GM12865 (cell line): ENCODE measurements at places on chromosomes 16 and 17.

DNA sequence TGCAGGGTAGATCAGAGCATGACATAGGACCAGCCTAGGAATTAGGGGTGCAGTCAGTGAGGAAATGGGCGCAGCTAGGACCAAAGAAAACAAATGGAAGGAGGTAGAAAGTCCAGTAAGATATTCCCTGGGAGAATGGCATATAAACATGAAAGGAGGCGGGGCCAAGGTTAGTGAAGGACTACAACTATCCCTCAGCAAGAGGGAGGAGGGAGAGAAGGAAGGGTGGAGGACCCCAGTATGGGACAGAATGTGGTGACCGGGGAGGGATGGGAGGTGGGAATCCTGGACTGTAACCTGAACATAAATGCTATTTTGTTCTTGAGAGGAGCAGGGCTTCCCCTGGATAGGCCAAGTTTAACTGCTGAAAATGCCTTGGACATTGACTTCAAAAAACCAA, 22.8 kb downstream of the ITGB3 start:
- DNase-seq: no peak

DNA sequence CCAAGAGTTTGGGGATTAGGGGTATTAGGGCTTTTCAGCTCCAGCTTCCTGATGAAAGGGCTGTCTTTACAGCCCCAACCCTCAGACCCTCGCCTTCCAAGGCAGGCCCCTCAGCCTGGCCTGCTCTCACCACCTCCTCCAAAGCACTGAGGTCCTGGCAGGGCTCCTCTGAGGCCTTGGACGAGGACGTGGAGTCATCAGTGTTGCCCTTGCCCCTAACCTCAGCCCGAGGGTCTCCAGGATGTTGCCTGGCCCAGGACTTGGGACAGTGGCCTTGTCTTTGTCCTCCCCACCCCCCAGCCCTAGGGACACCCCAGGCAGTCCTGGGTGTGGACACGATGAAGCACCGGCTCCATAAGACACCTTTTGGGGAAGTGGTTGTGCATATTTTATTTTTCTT, 28.2 kb downstream of the B9D1 start:
- DNase-seq: no peak

GRCh38 chr17:80816241-80817103, 175.2 kb upstream of the CHMP6 start:
- DNase-seq: no peak

GRCh38 chr16:65608455-65608854, 486.6 kb upstream of the CDH11 start:
- DNase-seq: no peak

- peak; percentile 49 for DNase-seq
Observed at GRCh38 chr16:16033208-16033717, 83.8 kb downstream of the ABCC1 start.

- peak; percentile 26 for DNase-seq
Observed at GRCh38 chr16:69431948-69432468, 7.6 kb downstream of the CYB5B start.

GRCh38 chr17:32517982-32518381, 31.2 kb downstream of the CDK5R1 start:
- no peak for DNase-seq

DNA sequence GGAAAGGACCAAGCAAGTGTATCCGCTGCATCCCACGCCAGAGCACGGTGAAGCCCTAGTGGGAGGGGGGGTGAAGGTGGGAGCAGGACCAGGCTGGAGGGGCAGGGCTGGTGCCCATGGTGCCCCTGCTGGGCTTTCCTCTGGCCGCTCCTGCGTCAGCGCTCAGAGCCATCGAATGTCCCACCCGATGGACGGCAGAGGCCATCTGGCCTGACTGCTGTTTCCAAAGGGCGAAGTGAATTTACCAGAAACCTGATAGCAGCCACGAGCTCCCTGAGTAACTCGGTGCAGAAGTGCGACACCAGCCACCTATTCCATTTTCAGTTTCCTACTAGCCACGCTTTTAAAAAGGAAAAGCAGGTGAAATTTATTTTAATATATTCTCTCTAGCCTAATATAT, 203.6 kb upstream of the CIBAR2 start:
- no peak for DNase-seq

DNA sequence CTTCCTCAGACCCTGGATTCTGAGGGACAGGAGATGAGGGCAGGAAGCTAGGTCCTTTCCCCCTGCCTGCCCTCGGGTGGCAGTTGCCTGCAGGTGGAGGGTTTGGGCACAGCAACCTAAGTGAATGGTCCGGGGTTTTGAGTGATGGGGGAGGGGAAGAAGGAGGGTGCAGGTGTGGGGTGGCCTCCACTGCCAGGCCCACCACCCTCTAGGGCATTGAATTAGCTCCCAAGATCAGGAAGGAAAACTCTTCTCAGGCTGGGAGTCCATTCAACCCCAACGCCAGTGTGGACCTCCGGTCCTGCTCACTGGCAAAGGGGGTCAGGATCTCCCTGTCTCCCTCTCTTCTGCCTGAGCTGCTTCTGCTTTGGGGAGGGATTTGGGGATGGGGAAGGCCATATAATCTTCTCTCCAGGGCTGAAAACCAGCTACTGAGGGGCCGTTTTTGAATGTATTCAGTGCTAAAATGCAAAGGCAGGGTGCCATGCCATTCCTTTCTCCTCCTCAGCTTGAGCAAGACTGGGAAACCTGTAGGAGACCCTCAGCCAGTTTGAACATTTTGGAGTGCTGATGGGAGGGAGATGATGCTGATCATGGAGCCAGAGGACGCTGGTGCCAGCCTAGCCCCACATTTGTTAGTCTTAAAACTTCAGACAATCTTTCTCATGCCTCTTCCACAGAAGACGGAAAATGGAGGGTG, 18.8 kb downstream of the GRB7 start:
- DNase-seq: no peak

GRCh38 chr17:58575511-58575910, 61.1 kb upstream of the MTMR4 start:
- DNase-seq: peak; percentile 22

- DNase-seq: no peak
Observed at GRCh38 chr17:7710301-7710700, 5.3 kb downstream of the EFNB3 start.

DNA sequence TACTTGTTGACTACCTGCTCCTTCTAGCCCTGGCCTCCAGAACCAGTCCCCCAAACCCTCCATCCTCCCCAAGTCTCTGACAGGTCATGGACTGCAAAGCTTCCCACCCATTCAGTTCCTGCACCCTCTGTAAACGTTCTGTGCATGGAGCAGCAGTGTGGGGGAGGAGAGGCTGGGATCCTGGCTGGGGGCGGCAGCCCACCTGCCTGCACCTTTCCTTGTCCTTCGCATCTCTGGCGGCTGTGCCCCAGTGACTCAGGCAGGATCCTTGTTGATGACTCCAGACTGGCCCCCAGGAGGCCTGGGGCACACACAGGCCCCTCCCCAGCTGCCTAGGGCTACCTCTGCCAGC, 1.6 kb upstream of the PKMYT1 start:
- no peak for DNase-seq

GRCh38 chr17:81863123-81863675, 2.9 kb upstream of the P4HB start:
- DNase-seq: no peak

- DNase-seq: no peak
Observed at GRCh38 chr17:82844796-82845162, 5.0 kb upstream of the ZNF750 start.

GRCh38 chr17:47252209-47252608, 1.4 kb upstream of the ITGB3 start:
- no peak for DNase-seq

- DNase-seq: no peak
Observed at GRCh38 chr16:50354629-50355456, 13.9 kb downstream of the BRD7 start.

DNA sequence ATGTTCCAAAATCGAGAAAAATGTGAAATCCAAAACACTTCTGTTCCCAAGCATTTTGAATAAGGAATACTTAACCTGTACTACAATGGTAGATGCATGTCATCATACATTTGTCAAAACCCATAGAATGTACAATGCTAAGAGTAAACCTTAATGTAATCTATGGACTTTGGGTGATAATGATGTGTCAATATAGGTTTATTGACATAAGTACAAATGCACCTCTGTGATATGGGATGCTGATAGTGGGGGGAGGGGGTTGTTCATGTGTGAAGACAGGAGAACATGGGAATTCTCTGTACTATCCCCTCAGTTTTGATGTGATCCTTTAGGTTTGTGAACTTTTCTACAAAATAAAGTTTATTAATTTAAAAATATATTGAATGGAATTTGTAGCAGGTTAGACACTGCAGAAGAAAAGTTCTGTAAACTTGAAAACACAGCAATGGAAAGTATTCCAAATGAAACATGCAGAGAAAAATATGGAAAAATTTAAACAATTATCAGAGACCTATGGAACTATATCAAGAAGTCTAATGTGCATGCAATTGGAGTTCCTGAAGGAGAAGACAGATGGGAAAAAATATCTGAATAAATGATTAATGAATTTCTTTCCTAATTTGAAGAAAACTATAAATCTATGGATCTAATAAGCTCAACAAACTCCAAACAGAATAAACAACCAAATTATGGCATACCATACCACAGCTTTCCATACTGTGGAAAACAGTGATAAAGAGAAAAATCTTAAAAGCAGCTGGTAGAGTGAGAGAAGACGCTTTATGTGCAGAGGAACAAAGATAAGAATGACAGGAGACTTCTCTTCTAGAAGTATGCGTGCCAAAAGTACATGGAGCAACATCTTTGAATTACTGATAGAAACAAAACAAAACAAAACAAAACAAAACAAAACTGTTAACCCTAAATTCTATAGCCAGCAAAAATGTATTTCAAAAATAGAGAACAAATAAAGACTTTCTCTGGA, 34.7 kb upstream of the MSI2 start:
- DNase-seq: no peak

DNA sequence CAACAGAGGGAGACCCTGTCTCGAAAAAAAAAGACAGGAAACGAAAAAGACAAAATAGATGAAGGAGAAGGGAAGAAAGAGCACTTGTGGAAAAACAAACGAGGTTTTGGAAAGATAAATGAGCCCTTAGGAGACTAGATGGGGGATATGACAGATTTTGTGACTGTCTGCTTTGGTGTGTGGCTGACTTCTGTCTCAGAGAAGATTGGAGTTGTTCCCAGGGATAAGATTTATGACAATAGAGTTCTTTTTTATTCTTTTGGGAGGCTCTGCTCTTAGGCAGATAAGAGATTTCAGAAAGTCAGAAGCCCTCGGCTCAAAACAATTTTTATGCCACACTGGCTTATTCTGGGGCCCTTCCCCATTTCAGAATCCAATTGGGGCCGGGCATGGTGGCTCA, 73.9 kb upstream of the ATF7IP2 start:
- no peak for DNase-seq
